Stimulated activated CD4-positive, alpha-beta T cell treated with anti-CD3 and anti-CD28 coated beads, Interleukin-15, amount 100 ng/mL, for 24 hours (primary cell): ENCODE measurements at places on chromosomes 4 and X.

DNA sequence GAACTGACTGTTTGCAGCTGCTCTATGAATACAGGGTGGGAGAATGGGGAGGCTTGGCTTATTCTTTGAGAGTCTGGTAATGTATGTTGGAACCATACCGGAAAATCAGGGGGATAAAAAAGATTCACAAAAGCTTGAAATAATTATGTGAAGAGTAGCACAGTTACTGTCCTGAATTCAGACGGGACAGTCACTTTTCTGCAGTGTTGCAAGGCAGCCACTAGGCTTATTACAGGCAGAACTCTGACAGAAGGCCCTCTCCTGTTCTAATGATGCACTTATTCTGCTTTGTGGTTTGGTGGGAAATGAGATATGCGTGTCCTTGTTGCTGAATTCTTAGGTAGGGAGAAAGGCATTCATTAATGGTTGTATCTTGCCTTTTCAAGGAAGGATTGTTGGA, 37.2 kb downstream of the GUCY1B1 start:
- peak; percentile 1 for DNase-seq

DNA sequence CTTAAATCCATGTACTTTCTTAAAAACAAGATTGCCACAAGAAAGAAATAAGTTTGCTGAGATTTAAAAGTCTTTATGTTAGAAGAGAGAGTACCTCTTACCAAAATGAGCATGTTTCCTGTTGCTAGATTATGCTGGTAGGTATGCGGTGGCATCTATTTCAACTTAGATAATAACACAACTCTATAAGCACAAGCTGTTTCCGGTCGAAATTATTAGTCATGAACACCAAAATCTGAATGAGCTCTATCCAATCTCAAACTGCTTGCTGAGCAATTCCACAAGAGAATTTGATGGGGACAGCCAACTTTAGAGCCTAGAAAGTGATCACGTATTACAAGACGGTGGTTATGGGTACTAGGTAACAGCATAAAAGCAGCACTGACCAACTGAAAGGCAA, 49.3 kb downstream of the CBR4 start:
- no peak for DNase-seq

DNA sequence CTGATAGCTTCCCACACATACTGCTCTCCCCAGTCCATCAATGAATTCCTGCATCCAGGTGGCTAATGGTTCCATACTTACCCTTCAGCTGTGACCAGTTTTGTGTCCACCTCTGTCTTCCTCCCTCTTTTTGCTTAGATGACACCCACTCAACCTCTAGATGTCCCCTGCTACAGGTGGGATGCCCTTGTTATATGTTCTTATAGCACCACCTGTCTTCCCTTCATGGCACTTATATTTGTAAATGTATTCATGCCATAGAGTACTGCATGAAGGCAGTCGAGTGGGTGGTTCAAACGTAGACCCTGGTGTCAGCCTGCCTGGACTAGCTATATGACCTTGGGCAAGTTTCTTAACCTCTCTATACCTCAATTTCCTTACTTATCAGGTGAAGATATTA, 6.5 kb upstream of the USP46 start:
- DNase-seq, result no peak

- no peak for DNase-seq
Observed at GRCh38 chrX:110258552-110258951, 59.3 kb downstream of the AMMECR1 start.

GRCh38 chr4:13681570-13681969, 54.0 kb upstream of the BOD1L1 start:
- DNase-seq, result no peak

DNA sequence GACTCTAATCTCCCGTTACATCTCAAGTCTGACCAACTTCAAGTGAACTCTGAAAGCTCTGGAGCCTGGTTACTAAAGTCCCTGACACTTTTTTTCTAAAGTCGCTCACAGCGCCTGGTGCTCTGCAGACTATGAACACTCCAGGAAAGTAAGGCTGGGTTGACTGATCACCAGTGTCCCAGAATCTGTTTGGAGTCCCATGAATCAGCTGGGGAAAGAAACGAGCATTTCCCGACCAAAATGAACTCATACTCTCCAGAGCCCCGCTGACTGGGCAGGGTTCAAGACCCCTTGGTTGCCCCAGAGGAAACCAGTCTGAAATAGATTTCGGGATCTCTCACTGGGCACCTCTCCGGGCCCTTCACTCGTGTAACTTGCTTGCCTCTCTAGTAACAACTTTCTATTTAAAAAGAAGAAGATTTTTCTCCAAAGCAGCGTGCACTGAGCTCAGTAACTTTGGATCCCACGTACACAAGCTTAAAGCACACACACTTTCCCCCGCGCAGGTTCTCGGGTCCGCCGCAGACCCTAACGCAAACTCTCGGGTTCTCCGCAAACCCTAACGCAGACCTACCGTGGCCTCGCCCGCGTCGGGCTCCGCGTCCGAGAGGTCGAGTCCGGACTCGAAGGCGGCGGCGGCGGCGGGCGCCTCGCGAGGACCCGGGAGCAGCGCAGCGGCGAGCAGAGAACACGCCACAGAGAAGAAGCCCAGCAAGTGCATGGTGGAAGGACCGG, 964 bp downstream of the VEGFC start:
- DNase-seq, result peak; percentile 1
